C1 segment of cervical spinal cord (tissue), 14 donors: ENCODE measurements at places on chromosomes 4 and X.

DNA sequence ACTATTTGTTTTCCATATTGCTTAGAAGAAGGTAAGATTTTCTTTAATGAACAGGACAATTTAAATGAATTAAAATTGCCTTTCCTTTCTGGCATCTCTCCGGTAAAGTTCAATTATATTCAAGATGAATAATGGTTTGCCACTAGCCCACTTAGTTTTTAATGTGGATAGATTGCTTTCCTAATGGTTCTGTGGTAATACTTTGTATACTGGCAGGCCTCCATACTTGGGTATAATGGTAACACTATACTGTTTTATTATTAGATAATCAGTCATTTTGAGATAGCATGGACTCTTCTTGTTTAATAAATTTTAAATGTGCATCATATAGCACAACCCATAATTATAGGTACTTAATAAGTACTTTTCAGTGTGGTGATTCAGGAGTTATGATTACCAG lies 89.5 kb downstream of the ELOVL6 start:
- no peak for DNase-seq

- no peak for DNase-seq
These were observed 13.4 kb upstream of the MEPE start for GRCh38 chr4:87819281-87819919.

GRCh38 chr4:52983563-52984303 lies 121.6 kb downstream of the RASL11B start:
- no peak for DNase-seq

- DNase-seq = no peak
These were observed 427.3 kb upstream of the FTHL17 start for GRCh38 chrX:31499109-31499508.

DNA sequence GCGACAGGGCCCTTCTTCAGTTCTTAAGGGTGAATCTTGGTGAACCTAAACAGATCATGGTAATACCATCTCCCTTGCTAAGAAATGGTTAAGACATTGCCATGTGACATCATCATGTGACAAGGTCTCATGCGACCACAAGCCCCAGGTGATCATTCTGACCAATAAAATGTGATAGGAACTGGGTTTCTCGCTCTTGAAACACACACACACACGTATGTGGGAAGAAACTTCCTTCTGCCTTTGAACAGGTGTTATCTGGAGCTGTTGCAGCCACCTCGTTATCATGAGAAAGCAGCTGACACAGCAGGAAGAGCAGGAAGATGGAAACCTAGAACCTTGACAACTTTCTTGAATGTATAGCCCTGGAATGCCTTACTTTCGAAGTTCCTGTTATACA lies 10.2 kb downstream of the SOD3 start:
- DNase-seq = no peak

DNA sequence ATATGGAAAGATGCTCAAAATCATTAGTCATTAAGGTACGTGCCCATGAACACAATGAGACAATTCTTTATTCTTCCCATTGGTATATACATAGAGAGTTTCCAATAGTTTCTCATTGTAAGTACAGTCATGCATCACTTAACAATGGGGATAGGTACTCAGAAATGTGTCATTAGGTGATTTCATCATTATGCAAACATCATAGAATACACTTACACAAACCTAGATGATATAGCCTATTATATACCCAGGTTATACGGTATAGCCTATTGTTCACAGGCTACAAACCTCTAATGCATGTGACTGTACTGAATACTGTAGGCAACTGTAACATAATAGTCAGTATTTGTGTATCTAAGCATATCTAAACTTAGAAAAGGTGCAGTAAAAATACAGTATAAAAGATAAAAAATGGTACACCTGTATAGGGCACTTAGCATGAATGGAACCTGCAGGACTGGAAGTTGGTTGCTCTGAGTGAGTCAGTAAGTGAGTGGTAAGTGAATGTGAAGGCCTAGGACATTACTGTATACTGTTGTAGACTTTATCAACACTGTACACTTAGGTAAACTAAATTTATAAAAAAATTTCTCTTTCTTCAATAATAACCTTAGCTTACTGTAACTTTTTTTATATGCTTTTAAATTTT lies 49.6 kb downstream of the KLHL13 start:
- no peak for DNase-seq

DNA sequence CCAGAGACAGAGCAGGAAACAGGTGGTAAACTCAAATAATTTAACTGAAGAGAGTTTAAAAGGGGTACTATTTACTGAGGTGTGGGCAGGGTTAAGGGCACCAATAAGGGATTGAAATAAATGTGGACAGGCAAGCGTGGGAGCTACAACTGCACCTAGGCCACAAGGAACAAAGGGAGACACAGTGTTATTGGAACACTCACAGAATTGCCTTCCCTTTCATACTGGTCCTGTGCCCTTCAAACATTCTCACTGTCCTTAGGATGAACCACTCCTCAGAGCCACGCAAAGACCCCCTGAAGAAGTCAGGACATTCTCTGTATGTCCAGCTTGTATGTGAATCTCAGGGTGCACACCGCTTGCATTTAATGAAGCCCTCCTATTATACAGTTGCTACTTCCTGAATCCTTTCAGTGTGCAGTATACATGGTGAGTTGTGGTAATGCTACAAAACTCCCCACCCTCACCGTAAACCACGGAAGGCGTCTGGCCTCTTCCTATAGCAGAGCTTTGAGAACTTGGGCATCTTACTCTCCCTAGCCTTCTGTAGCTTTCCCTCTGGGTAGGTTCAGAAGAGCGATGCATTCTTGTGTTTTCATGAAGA lies 9.6 kb upstream of the MRPL1 start:
- DNase-seq = no peak
